H1 (cell line): ENCODE measurements at places on chromosomes 6 and 20. TPM values are rescaled to one million over a fixed set of nuclear protein-coding genes. Genes with fewer than 3 reads are reported as not detected.

DNA sequence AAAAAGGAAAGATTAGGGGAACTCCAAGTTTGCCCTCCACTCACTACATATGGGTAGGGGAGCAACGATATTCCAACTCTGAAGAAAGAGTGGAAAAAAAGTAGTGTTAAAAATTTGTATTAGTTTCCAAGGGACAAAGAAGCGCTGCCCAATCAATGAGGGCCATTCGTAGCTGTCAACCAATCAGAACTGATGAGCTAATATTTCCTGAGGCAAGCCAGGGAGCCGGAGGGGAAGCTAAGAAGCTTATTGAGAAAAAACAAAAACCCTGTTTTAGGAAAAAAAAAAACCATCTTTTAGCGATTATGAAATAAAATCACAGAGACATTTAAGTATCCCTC, 59.5 kb downstream of the TRIM38 start:
- no peak for DNase-seq

Gene GPX5
- polyA plus RNA-seq = 0.08 TPM in 1 of 2 replicates, not detected in the other

Gene TREML2
- polyA plus RNA-seq = 0.18 and 0.22 TPM in 2 replicates

- DNase-seq = no peak
Measured at GRCh38 chr6:143695969-143696663, 18.4 kb downstream of the PHACTR2 start.

Gene UCKL1
- polyA plus RNA-seq = 91.2 and 106 TPM in 2 replicates

DNA sequence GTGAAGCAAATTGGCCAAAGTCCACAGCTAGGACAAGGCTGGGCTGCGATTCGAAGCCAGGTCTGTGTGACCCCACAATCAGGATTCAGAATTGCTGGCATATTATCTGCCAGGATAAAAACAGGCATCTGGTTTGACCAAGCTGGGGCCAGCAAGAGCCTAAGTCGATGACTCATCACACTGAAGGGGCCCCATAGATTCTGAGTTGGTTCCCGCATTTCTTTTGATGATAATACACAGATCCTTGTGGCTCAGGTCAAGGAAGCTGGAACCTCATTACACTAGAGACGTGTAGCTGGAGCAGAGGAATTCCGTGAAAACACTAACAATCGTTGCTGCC, 6.5 kb downstream of the KCNB1 start:
- DNase-seq = no peak

DNA sequence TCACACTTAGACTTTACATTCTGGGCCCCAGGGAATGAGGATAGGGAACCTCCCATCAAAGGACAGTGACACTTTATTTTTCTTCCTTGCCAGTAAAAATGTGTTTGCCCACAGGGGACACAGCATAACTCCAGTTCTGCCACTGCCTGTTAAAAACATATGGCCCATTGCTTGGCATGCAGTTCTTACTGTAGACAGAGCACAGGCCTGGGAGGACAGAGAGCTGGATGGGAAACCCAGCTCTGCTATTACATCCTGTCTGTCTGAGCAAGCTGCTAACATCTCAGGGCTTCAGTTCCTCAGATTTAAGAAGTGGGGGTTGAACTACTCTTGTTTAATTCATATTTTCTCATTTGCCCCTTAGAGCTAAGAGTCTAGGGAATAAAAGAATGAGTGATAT, 120.2 kb downstream of the AKAP7 start:
- no peak for DNase-seq

Gene BANF2
- not detected in 2 replicates for polyA plus RNA-seq

Gene RBBP8NL
- 0.48 and 0.88 TPM in 2 replicates for polyA plus RNA-seq

Gene OXT
- not detected in 2 replicates for polyA plus RNA-seq

Gene ADGRF1
- not detected in 2 replicates for polyA plus RNA-seq

Gene SLC22A2
- 0.23 TPM in 1 of 2 replicates, not detected in the other for polyA plus RNA-seq

DNA sequence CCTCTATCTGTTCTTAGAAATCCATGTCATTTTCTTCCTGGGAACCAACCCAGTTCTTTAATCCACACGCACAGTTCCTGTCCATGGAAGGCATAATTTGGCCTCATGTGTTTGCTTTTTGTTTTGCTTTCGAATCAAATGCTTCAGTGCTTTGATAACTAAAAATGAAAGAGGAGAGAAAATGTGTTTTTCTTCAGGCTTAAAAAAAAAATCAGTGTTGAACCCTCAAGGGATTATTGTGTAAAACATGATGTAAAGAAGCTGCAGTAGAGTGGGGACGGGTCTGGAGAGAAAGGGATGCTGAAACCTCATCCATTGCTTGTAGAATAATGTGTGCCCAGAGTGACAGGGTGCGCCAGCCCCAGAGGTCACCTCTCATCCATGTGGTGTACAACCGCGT, 197.5 kb upstream of the JARID2 start:
- DNase-seq = no peak

Gene MMUT
- polyA plus RNA-seq = 3.0 and 5.2 TPM in 2 replicates

GRCh38 chr6:111406200-111406721, 76.8 kb downstream of the REV3L start:
- no peak for DNase-seq

Gene OR2J3
- polyA plus RNA-seq = 0.03 TPM in 1 of 2 replicates, not detected in the other

Gene WFDC2
- 137 and 156 TPM in 2 replicates for polyA plus RNA-seq

Gene ZNF391
- polyA plus RNA-seq = 3.4 and 4.8 TPM in 2 replicates

DNA sequence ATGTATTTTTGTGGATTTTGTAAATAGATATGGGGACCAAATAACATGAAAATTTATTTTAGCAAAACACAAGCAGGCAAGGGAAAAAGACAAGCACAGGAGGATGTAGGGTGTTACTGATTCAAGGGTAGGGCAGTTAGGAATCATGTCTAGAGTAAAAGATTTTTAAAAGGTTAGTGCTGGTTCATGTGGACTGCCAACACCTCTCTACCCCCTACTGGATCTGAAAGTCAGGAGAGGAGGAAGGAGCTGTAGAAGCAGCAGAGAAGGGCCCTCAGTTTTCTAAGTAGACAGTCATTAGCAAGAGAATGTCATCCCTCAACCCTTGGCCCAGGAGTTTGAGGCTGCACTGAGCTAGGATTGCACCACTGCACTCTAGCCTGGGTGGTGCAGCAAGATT, 95.2 kb downstream of the RREB1 start:
- no peak for DNase-seq

- DNase-seq = peak; percentile 54
Measured at GRCh38 chr20:56630086-56630493, 984 bp downstream of the TFAP2C start.

Gene FILIP1
- 2.0 and 2.4 TPM in 2 replicates for polyA plus RNA-seq

Gene PACRG
- 0.17 and 0.44 TPM in 2 replicates for polyA plus RNA-seq

GRCh38 chr6:127317388-127318128, 25.9 kb downstream of the ECHDC1 start:
- DNase-seq = no peak

DNA sequence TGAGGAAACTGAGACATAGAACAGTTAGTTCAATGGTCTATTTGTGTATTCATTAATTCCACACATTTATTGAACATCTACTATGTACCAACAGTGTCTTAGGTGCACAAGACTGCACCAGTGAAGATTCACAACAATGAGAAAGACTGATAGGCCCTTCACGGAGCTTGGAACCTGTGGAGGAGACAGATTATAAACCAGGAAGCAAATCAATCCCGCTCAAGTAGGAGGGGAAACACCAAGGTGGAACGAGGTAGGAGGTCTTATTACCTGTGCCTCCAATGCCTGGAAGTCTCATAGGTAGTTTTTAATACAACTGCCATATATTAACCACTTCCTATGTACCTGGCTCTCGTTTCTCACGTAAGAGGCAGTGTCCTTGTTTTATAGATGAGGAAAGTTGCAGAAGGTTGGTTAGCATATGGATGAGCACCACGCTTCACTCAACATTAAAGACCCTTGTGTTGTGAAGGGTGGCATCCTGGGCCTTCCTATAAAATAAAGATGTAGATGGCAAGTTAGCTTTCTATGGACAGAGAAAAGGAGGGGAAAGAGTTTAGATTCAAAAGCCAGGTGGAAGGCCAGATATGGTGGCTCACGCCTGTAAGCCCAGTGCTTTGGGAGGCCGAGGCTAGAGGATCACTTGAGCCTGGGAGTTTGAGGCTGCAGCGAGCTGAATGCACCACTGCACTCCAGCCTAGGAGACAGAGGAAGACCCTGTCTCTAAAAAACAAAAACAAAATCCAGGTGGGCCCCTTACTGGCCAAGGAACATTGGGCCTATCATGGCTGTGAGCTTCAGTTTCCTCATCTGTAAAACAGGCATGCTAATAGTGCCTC, 45.1 kb downstream of the SLC13A3 start:
- no peak for DNase-seq

DNA sequence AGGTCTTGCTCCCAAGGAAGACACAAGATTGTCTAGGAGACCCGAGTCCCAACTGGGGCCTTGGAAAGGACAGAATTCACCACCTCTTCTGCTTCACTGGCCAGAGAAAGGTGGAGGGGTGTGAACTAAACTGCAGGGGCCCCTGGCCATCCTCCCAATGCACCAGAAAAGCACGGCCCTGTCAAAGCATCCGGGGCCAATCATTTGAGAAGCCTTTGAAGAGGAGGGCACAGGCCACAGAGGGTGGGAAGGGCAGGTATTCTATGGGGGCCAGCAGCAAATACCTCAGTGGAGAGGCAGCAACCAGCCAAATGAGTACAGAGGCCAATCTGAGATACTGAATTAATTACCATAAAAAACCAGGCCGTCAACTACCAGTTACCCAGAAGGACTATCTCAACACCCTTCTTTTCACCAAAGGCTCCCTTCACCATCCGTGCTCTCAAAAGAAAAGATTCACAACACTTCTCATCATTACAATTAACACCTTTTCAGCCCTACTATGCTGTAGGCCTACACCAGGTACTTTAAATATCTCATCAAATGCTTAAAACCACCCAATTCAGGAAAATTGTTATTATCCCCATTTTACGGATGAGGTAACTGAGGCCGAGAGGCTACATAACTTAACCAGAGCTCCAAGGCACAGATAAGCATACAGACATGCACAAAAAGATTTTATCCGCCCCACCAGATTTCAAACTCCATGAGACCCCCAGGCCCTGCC, 50.7 kb downstream of the TRERF1 start:
- DNase-seq = no peak

Gene NUDT3
- 9.8 and 14.1 TPM in 2 replicates for polyA plus RNA-seq

Gene TNXB
- 3.1 and 6.5 TPM in 2 replicates for polyA plus RNA-seq

- DNase-seq = no peak
Measured at GRCh38 chr6:151437401-151437800, 14.5 kb downstream of the RMND1 start.

DNA sequence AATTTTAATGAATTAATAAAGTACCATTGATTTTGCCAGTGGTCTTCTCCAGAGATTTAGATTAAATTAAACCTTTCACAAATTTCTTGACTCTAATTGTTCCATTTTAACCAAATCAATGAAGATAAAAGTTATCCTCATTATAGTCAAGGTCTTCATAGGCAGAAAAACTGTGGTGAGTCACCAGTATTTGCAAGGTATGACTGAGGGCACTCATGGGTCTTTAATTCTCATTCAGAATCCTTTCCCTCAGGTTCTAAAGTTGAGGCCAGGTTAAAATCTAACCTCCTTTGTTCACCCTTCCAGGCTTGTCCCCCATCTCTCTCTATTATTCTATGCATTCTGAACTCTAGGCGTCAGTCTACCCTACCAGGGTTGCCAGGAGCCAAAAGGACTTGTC, 93.9 kb downstream of the JAG1 start:
- no peak for DNase-seq

Gene BCLAF1
- 17.4 and 30.5 TPM in 2 replicates for polyA plus RNA-seq

DNA sequence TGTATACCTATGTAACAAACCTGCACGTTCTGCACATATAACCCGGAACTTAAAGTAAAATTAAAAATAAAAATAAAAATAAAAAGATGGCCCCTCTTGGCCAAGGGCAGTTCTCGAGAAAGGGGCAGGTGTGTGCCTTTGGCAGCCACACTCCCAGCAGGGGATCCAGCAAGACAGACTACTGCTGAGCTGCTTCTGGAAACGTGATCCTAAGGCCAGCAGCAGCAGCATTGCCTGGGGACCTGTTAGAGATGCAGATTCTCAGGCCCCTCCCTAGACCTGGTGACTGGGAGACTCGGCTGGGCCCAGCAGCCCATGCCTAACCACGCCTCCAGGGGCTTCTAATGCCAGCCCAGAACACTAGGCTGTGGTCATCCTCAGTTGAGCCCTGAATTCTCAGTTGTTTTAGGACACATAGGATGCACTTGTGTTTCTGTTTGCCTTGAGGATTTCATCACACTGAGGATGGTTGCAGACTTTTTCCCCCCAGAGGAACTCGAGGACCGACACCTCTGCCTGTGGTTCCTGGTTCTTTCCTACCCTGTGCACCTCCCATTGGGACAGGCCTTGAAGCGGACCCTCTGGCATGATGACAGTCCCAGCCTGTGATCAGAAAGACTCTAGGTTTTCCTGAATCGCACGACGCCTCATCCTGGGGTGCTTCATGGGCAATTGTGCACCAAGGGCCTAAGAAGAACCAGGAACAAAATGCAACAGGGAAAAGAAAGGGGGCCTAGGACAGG, 105.9 kb downstream of the TOX2 start:
- no peak for DNase-seq

GRCh38 chr20:53890443-53891305, 179.7 kb downstream of the BCAS1 start:
- DNase-seq = no peak

- DNase-seq = peak; percentile 15
Measured at GRCh38 chr6:152206072-152206818, 398.8 kb downstream of the ESR1 start.

Gene MCHR2
- polyA plus RNA-seq = not detected in 2 replicates

Gene KCNQ5
- 0.36 and 0.83 TPM in 2 replicates for polyA plus RNA-seq

DNA sequence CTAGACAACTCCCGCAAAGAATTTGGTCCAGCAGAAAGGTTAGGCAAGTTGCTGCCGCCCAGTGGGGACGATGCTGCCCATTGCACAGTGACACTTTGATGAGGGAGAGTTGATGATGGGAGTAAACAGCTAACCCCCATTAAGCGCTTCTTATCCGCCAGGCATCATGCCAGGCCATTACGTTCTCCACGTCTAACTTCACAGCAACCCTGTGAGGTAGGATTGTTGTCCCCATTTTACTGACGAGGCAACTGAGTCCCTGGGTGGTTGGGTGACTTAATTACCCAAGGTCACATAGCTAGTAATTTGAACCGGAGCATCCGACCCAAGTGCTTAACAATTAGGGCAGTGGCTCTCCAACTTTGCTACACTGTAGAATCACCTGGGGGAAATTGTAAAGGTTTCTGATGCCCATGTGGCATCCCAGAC, 738 bp downstream of the RALGAPB start:
- no peak for DNase-seq

DNA sequence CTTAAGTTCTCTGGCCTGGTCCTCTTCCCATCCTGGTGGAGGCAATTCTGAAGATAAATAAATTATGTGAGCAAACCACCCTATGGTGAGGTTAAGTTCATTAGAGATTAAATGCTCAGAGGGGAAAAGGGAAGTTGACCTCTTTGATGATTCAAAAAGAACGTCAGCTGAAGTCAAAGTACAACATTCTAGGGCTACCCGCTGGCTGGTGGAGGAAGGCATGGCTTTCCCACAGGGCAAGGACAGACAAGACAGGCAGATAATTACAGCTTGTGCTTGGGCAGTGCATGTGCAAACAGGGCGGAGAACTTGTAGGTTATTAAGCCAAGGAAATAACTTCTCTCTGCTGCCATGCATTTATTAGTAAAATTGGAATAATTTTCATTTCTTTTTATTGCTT, 91.0 kb upstream of the SLC24A3 start:
- DNase-seq = no peak
